ENCODE measurements at places on chromosomes 11 and 22. TPM values are rescaled to one million over a fixed set of nuclear protein-coding genes. Genes with fewer than 3 reads are reported as not detected.

DNA sequence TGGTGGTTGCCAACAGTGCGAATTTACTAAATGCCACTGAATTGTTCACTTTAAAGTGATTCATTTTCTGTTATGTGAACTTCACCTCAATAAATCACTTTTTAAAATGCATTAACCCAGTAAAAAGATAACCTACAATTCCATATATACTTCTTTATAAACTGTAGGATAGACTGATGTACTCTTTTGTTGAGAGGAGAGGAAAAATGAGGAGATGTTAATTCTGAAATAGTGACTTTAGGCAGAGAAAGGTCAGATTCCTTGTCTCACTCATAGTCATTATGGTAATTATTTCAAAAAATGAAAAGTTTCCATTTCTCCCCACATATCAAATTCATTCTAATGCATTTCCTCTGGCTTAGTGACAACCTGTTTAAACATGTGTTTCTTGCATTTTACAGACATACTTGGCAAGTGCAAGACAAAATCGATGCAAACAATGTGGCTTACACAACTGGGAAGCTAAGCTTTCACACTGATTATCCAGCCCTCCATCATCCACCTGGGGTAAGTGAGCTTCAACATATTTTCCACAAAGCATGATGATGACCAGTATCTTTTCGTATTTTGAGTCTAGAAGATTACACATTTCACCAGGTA, 74.5 kb downstream of the BBOX1 start:
- DNase-seq: no peak

DNA sequence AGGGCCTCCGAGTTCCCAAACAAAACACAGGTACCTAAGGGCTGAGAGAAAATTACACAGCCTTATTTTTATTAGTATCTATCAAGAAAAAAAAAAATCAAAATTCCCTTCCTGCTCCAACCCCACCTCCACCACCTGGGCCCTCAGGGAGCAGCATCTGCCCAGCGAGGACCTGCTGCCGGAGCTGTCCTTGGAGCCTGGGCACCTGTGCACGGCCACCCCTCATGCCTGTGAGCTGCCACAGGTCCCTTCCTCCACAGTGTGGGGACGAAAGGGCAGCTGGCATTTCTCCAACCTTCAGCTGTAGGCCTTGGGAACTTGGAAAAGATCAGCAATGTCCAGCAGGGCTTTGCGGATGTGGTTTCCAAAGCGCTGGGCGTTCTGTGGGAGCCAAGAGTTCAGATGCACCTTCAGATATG, 6.3 kb upstream of the SYCE3 start:
- no peak for DNase-seq

GRCh38 chr11:76233196-76233921, 27.1 kb upstream of the WNT11 start:
- DNase-seq: no peak

- no peak for DNase-seq
These were observed 2.4 kb upstream of the PPFIBP2 start for GRCh38 chr11:7511401-7511800.

DNA sequence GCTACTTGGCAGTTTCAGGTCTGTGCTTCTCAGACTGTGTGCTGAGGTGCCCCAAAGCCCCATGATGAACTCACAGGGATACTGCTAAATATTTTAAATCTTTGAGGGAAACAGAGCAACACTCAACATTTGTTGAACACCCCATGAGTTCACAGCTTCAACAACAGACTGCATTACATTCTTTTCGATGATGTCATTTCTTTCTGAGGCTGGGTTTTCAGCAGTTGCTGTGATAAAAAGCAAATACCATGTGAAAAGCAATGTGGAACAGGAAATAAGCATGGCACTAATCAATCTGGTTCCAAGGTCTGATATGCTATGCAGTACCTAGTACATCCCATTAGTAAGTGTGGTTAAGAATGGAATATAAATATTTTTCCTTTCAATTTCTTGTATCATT, 82.7 kb downstream of the RPL27A start:
- DNase-seq: peak; percentile 38

DNA sequence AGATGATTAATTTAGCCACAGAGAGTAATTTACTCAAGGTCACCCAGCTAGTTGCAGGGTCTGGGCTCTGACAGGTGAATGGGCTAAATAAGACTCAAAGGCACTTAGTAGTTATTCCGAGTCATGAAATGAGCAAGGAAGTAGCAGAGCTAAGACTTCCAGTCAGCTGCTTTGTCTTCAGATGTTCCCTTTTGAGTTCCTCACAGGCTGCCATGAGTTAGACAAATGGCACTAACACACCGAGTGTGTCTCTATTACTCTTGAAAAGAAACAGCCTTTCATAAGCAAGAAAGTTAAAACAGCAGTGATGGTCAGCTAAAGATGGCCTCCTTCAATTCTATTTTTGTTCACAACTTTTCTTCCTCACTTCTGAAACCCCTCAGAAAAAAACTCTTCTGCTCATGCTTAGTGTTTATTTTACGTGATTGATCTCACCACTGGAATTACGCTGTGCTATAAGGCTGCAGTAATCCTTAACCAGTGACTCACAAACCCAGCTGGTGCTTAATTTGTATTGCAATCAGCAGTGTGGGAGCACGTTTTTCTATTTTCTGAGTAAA, 389.1 kb downstream of the AASDHPPT start:
- no peak for DNase-seq

DNA sequence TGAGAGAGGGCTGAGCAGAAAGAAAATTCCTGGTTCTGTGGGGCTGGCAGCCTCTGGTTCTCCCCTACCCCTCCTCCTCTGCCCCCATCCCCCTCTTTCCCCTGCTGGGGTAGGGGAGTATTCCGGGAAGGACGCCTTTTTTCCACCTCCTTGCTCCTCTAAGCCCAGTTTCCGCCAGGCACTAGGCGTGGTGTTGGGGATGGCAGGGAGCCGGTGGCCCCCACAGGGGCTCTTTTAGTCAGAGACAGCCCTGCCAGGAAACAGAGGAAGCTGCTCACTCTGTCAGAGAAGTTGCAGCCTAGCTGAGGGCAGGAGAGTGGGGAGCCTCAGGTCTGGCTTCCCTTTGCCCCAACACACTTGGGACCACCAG, 15.6 kb upstream of the ARHGEF17 start:
- no peak for DNase-seq

GRCh38 chr22:45246060-45246985, 5.6 kb upstream of the KIAA0930 start:
- DNase-seq: peak; percentile 89

Gene PHOX2A
- not detected for polyA plus RNA-seq

Gene SCGB2A2
- not detected for polyA plus RNA-seq

Gene CLMP
- polyA plus RNA-seq: 95.5 TPM

Gene USH1C
- polyA plus RNA-seq: not detected

Gene LIF
- polyA plus RNA-seq: 7.8 TPM

Gene SMIM35
- not detected for polyA plus RNA-seq

Gene IGF2
- polyA plus RNA-seq: 0.01 TPM

Gene SLC1A2
- not detected for polyA plus RNA-seq
